T-cell (primary cell): ENCODE measurements at places on chromosomes 6 and 20. TPM values are rescaled to one million over a fixed set of nuclear protein-coding genes. Genes with fewer than 3 reads are reported as not detected.

- H3K27ac ChIP-seq, result no peak overlapping the region
- H3K4me1 ChIP-seq, result no peaks in the 10 kb centered on the region
- H3K36me3 ChIP-seq, result no peaks in the 10 kb centered on the region
- no peak overlapping the region for H3K4me3 ChIP-seq
Observed at GRCh38 chr20:2005831-2006426, 12.1 kb upstream of the PDYN start.

GRCh38 chr6:92559611-92560010, 859.7 kb downstream of the EPHA7 start:
- no peaks in the 10 kb centered on the region for H3K27me3 ChIP-seq
- H3K36me3 ChIP-seq, result no peaks in the 10 kb centered on the region
- no peaks in the 10 kb centered on the region for H3K4me1 ChIP-seq
- DNase-seq, result no peak

RIPOR3 gene
- 0.88 TPM for total RNA-seq

- no peak overlapping the region for H3K4me3 ChIP-seq
- H3K27me3 ChIP-seq, result no peaks in the 10 kb centered on the region
- H3K27ac ChIP-seq, result no peak overlapping the region
- H3K4me1 ChIP-seq, result no peaks in the 10 kb centered on the region
- H3K36me3 ChIP-seq, result no peaks in the 10 kb centered on the region
Observed at GRCh38 chr6:105550955-105551620, 148.2 kb upstream of the PREP start.

NKX2-2 gene
- total RNA-seq, result not detected

DNA sequence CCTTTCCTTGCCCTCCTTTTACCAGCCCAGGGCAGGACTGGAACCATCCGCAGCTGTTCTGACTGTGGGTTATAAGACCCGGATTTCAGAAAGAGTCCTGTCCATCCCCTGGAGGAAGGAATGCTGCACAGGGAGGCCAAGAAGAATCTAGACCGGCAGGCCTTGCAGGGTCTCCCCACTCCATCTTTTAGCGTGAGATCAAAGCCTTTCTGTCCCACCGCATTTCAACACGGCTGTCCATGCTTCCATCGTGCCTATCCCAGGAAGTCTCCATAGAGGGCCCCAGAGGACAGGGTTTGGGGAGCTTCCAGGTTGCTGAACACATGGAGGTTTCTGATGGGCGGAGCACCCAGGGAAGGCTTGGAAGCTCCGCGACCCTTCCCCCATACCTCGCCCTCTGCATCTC, 79.3 kb upstream of the AGPAT4 start:
- DNase-seq, result no peak
- H3K4me3 ChIP-seq, result no peak overlapping the region
- no peaks in the 10 kb centered on the region for H3K27me3 ChIP-seq
- H3K27ac ChIP-seq, result no peak overlapping the region
- H3K36me3 ChIP-seq, result no peaks in the 10 kb centered on the region
- H3K4me1 ChIP-seq, result no peaks in the 10 kb centered on the region

DNA sequence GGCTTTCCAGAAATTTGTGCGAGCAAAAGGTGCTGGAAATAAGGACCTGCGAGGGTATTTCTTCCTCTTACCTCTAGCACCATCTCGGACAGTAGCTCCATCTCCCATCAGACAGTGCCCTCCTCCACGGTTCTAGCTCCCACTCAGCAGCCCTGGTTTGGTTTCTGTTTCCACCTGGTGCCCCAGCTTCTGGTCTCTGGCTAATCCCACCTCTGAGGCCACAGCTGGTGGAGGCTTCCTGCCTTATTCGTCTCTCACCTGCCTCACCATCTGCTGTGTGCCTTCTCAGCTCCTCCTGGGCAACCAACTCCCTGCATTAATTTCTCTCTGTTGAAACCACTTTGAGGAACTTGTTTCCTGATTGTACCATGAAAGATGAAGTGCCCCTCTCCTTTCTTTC, 162.4 kb upstream of the CDYL start:
- no peaks in the 10 kb centered on the region for H3K36me3 ChIP-seq
- no peak for DNase-seq
- H3K27me3 ChIP-seq, result no peaks in the 10 kb centered on the region
- no peak overlapping the region for H3K27ac ChIP-seq
- H3K4me3 ChIP-seq, result no peak overlapping the region
- peaks cover 12% of the 10 kb centered on the region for H3K4me1 ChIP-seq

- H3K27ac ChIP-seq, result no peak overlapping the region
- no peaks in the 10 kb centered on the region for H3K4me1 ChIP-seq
- H3K27me3 ChIP-seq, result no peaks in the 10 kb centered on the region
Observed at GRCh38 chr20:8940326-8940725, 128.6 kb upstream of the PLCB4 start.
